D341Med (cell line): ENCODE measurements at places on chromosomes 4 and X.

GRCh38 chr4:105022811-105023667 lies 123.6 kb upstream of the TET2 start:
- no peak for DNase-seq

- DNase-seq: peak; percentile 18
Observed at GRCh38 chrX:17024886-17025285, 78.4 kb downstream of the REPS2 start.

- DNase-seq: no peak
Observed at GRCh38 chr4:158121161-158121579, 51.7 kb downstream of the GASK1B start.

DNA sequence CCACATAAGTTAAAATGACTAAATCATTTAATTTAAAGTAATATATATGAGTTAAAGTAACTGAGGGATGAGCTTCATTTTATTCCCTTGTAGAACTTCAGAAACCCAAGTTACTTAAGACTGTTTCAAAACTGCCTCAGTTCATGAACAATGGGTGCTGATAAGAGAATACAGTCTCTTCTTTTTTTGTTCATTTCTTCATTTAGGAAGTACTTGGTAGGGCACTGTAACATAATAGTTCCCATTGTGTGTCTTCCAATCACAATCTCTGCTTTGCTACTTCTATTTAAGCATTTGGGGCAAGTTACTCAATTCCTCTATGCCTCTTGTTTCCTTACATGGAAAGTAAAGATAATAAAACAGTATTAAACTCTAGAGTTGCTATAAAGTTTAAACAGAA lies 50.4 kb downstream of the HHIP start:
- no peak for DNase-seq

DNA sequence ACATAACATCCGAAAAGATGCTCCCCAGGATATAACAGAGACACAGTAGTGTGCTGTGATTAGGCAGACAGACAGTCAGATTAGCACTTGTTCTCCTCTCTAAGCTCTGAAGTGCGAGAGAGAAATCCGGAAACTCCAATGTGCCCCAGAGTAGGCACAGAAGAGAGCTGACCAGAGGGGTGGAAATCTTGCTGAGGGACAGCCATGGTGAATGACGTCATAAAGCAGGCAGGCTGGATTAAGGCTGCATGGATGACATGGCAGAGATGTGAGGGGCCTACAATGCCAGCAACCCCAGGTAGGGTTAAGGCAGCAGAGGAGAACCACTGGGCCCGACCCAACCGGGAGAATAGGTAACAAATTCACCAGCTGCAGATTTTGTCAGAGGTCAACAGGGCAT lies 53.3 kb downstream of the MEPE start:
- no peak for DNase-seq

DNA sequence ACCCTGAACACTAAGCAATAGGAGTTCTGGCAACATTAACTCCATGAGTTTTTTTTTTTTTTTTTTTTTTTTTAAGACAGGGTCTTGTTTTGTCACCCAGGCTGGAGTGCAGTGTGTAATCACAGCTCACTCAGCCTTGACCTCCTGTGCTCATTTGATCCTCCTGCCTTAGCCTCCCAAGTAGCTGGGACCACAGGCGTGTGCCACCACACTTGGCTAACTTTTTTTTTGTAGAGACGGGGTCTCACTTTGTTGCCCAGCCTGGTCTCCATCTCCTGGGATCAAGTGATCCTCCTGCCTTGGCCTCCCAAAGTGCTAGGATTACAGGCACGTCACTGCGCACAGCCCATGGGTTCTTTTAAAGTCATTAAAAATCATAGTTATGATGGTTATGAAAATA lies 5.1 kb downstream of the RHOH start:
- no peak for DNase-seq

DNA sequence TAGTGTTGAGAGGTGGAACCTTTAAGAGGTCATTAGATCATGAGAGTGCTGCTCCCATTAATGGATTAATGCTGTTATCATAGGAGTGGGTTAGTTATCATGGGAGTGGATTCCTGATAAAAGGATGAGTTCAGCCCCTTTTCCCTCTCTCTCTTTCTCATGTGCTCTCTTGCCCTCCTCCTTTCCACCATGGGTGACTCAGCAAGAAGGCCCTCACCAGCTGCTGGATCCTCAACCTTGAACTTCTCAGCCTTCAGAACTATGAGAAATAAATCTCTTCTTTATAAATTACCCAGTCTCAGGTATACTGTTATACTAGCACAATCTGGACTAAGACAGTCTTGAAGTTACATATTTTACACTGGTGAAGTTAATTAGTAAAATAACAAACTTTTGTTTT lies 10.0 kb upstream of the CDKL5 start:
- no peak for DNase-seq

DNA sequence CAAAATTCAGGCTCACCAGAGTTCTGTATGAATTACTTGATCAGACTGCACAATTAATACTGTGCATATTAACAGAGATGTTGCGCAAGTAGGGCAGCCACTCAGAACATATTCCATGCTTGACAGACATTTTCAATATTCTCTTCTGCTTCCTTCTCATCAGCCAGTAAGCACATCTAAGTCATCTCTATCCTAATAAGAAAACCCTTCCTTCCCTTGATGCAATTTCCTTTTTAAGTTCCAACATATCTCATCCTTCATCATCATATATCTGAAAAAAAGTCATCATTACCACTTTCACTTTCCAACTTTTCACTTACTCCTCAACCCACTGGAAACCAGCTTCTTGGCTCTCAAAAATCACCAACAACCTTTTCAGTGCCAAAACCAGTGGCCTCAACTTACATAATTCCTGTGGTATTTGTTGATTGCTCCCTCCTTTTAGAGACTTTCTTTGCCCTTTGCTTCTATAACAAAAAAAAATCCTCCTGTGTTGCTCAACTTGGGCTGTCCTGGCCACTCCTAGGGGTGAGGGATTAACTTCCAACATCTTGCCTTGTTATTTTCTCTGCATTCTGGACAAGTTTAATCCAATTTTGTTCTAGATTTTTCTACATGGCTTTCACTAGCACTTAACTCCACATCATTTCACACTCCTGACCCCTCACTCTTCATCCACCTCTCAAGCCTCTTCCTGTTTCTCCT lies 14.1 kb downstream of the MBNL3 start:
- no peak for DNase-seq

DNA sequence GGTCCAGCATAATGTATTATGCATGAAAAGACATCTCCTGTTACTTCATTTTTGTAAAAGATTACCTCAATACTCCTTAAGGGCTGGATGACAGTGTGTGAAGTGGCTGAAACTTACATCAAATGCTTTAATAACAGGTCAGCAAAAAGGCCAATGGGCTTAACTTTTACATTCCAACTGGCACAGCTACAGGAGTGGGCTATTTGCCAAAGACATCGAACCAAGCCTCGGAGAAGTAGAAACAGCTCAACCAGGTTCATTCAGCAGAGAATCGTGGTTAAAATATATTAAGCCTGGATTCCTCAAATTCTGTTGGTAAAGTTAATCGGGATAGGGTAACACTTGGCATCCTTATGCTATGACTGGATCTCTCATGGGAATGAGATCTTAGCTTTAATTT lies 639.7 kb downstream of the TRIML1 start:
- no peak for DNase-seq

- DNase-seq: no peak
Observed at GRCh38 chr4:39931441-39931901, 46.2 kb downstream of the PDS5A start.

DNA sequence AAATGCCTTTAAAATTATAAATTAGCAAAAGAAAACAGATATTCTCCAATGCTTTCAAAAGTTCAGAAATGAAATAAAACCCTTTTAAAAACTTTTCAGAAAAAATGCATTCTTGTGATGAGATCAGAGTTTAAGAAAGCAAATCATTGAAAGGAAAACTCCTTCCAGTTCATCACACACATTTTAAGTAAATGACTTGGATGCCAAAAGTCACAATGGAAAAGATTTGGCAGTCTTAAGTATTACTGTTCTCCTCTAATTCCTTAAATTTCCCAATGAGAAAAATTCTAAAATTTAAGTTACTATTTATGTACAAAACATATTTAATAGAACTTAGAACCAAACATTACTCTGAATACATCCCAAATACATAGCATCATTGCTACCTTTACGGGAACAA lies 21.1 kb downstream of the HOPX start:
- no peak for DNase-seq

- DNase-seq: no peak
Observed at GRCh38 chr4:107826421-107826980, 1.8 kb downstream of the SGMS2 start.

DNA sequence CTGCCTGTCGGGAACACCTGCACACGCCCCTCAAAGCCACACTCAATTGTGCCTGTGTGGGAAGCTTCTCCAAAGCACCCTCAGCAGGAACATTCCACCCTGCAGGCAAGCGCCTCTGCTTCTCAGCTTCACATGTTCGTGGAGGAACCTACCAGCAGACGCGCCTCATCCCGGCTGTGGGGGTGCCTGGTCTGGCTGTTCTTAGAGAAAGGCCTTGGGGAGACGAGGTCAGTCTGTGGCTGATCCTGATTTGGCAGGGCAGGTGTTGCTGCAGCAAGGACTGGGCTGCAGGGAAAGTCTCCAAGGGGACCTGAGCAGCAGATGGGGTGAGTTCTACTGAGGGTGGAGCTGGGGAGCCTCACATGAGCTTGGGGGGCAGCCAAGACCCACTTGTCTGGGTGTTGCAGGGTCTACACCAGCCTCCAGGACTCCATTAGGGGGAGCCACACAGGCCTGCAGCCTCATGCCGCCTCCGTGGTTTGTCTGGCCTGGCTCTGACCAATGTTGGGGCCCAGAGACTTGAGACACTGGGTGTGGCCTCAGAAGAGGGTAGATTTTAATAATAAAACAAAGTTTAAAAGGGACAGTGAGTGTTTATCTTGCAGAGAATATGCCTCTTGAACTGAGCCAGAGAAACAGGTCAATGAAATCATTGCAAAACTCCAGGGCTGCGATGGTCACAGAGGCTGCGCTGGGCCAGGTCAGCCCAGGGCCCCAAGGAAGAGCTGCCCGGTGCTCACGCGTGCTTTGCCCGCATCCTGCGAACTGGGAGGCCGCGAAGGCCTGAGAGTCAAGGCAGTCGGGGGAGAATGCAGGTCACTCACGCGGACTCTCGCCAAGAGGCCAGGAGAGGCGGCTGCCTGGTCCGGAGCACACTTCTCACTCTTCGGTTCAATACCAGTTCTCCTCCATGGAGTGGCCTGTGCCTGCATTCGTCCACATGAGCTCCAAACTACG lies 21.1 kb downstream of the RNF212 start:
- peak; percentile 15 for DNase-seq

DNA sequence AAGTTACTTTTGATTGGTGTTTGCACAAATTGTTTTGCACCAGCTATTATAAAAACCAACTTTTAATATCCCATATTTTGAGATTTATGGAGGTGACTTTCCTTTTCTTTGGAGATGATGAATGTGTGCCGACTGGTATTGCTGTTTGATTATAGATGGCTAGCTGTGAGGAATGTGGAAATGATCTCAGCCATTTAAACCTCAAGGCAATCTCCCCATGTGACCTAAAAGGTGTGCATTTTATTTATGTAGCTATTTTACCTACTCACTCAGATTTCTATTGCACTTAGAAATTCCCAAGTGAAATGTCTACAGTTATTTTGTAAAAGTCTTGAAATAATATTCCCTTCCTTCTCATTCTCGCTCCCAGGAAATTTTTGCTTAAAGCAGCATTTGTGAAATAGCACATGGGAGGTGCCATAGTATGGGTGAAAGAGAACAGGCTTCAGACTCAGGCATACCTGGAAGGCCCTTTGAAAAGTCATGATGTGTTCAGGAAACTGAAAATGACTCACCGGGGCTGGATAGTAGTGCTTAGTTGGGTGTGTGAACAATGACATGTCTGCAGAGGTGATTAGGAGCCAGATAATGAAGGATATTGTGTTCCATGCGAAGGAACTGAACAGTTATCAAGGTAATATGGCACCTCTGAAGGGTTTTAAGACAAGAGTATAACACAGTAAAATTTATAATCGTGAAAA lies 247.6 kb downstream of the CBLL2 start:
- no peak for DNase-seq

- no peak for DNase-seq
Observed at GRCh38 chrX:22542641-22543040, 269.9 kb downstream of the CBLL2 start.
